Endodermal cell (in vitro differentiated cells): ENCODE measurements at places on chromosomes 2 and 18.
A peak's percentile ranks its signal among the peaks of the same experiment; 100 is the strongest.

GRCh38 chr2:36165132-36165531 lies 190.4 kb upstream of the CRIM1 start:
- DNase-seq: no peak

GRCh38 chr2:179049546-179050311 lies at the start of gene CCDC141:
TSS of gene CCDC141 (minus strand) at chr2:179050137. CDS start at chr2:179049941, 196 bp downstream.
- DNase-seq: no peak

- no peak for DNase-seq
These were observed 290.2 kb upstream of the PARD3B start for GRCh38 chr2:204255071-204255470.

- no peak for DNase-seq
These were observed 32.9 kb downstream of the TPRKB start for GRCh38 chr2:73704285-73704684.

- DNase-seq: no peak
These were observed 287.4 kb upstream of the TCF4 start for GRCh38 chr18:55875371-55875901.

DNA sequence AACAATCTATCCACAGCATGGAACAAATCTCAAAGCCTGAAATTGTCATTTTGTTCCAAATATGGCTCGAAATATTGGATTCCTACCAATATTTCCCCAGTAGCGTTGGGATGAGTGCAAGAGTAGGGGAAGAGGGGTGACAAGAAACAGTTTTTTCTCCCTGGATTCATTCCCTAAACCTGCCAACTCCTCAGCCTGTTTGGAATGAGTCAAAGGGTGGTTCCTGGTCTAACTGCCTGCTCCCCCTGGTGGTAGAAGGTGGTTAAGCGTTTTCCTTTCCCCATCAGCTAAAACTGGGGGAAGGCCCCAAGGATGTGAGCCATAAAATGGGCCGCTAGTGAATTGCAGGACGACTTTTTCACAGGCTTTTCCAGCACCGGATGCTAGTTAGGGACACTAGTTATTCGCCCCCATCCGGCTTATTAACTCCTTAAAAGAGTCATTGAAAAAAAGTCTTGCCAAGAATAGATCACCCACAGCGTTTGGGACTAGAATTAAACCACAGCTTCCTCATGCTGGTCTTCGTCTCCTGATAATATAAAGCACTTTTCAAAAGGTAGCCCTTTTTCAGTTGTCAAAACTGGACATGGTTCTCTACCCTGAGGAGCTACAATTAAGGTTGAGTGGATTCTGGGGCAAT lies 72.5 kb downstream of the DHRS9 start:
- peak; percentile 93 for DNase-seq

- no peak for DNase-seq
These were observed 67.5 kb upstream of the STK17B start for GRCh38 chr2:196238836-196239380.

DNA sequence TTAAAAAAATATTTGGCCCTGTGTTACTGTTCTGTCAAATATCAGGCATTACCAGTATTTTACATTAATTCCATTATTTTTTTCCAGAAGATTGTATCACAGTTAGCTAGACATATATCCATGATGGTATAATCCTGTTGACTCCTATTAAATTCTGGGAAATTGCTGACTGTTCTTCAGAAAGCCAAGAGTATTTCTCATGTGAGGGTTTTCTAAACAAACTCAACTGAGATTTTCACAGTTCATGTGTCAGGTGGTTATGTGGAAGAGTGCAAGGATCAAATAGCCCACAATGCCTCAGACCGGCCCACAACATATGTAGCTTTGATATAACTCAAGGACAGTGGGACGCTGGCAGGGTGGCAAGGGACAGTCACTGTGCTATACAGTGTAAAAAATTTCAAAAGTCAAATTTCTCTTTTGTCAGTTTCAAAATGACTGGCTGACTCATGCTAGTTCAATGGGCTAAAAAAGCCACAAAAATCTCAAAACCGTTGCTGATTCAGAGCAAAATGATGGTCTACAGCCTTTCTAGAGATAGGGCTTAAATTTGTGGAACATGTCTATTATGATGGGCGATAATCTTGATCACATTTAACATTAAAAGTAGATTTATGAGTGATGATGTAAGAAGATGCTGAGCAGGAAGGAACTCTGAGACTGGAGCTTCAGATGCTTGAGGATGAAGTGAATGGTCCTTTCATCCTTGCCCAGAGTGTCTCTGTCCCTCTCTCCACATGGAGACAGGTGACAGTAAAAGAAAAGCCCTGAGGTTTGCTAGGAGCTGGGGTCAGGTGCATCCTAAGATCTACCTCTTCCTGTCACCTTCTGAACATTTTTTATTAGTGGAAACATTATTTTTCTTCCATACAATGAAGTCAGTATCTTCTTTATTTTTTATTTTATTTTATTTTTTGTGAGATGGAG lies 175.8 kb upstream of the PIEZO2 start:
- no peak for DNase-seq

DNA sequence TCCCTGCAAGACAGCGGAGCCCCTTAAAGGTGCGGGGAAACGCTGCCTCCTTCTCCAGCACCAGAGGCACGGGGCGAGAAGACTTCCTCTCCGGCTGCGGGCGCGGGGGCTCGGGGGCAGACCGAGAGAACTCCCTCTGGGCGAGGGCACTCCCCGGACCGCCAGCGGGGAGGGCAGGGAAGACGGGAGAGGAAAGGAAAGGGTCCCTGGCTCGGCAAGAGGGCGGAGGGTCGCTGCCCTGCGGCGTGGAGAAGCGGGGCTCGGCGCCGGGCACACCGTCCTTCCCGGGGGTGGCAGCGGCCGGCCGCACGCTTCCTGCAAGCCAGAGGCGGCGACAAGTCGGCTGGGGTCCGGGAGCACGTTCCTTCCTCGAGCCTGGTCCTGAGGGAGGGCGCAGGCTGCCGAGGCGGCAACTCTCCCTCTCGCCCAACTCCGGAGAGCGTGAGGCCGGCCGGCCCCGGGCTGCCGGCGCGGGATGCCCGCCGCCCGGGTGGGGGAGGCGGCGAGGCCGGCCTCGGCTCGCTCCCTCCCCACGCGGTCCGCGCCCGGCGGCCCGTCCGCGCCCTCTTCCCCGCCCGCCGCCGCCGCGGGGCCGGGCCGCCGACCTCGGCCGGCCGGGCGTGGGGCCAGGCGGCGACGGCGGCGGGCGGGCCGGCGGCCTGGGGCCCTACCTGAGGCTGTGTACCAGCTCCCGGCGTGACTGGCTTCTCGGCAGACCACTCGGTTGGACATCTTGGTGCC lies 1.1 kb downstream of the MEMO1 start:
- peak; percentile 74 for DNase-seq

DNA sequence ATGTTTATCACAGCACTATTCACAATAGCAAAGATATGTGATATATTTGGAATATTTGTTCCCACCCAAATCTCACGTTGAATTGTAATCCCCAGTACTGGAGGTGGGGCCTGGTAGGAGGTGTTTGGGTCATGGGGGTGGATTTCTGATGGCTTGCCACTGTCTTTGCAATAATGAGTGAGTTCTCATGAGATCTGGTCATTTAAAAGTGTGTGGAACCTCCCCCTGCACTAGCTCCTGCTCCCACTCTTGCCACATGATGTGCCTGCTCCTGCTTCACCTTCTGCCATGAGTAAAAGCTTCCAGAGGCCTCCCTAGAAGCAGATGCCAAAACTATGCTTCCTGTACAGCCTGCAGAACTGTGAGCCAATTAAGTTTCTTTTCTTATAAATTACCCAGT lies 72.2 kb upstream of the DYNC1I2 start:
- no peak for DNase-seq

GRCh38 chr2:47725808-47726207 lies 57.1 kb upstream of the MSH6 start:
- no peak for DNase-seq

GRCh38 chr2:85999061-85999831 lies 106.4 kb downstream of the POLR1A start:
- DNase-seq: no peak

GRCh38 chr18:23250893-23251656 lies 115.8 kb downstream of the CABLES1 start:
- no peak for DNase-seq

GRCh38 chr2:184654945-184655344 lies 56.6 kb downstream of the ZNF804A start:
- DNase-seq: no peak

DNA sequence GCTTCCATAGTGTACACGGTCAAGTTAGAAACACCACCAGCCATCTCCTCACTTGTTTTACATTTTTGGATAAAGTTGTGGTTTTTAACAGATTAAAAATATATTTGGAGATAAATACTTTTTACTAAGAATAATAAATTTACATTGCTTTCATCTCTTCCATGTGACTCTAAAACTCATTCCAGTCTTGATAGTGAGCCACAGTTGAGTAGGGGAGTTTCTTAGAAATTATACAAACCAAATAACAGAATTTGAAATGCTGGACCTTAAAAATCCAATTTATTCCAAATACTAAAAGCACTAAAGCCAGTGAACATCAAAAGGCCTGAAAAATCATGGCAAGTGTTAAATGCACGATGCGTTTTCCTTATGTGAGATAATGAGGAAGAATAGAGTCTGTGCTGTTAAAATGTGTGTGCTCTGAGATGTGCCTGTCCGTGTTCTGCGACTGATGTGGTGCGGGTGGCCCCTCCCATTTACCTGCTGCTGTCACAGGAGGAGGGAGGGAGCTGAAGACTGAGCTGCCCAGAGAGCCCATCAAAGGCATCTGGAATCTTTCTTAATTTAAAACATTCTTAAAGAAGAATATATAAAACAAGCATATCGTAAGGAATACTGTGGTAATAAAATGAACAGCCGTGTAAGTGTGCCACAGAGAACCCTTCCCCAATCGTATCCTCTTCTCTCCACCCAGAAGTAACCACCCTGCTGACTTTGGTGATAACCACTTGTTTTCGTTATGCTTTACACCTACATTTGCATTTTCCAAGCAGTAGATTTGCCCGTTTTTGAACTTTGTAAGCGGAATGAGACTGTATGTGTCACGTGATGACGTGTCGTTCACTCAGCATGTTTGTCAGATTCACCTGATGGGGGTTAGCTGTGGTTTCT lies 57.0 kb upstream of the TXNDC2 start:
- DNase-seq: peak; percentile 38
